MG63 (cell line): ENCODE measurements at places on chromosomes 7 and 10. TPM values are rescaled to one million over a fixed set of nuclear protein-coding genes. Genes with fewer than 3 reads are reported as not detected.

DNA sequence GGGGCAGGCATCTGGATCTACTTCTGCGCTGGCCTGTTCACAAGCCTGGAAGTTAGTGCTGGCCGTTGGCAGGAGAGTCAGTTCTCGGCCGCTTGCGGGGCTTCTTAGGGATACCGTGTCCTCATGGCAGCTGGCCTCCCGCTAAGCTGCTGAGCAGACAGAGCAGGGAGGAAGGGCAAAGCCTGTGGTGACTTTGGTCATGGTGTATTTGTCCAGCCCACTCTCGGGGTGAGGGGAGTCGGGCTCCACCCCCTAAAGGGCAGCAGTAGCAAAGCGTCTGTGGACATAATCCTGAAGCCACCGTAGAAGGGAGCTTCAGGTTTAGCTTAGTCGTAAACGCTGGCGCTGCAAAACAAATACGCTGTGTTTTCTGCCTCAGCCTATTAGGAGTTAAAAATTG lies 12.2 kb downstream of the UBE3C start:
- no peak for DNase-seq

GRCh38 chr10:106615081-106615480 lies 549.4 kb downstream of the SORCS1 start:
- DNase-seq: no peak

UMAD1 gene
- total RNA-seq: 9.3 and 15.9 TPM in 2 replicates

TES gene
- 39.1 and 97.0 TPM in 2 replicates for total RNA-seq

GRCh38 chr10:123821136-123821535 lies 70.5 kb downstream of the CPXM2 start:
- DNase-seq: no peak

- DNase-seq: no peak
Measured at GRCh38 chr10:71025535-71025934, 137.2 kb upstream of the PCBD1 start.

- DNase-seq: no peak
Measured at GRCh38 chr7:12221414-12221813, 10.3 kb downstream of the TMEM106B start.

- no peak for DNase-seq
Measured at GRCh38 chr10:114244126-114244525, 5.1 kb downstream of the VWA2 start.

- DNase-seq: no peak
Measured at GRCh38 chr10:103580011-103580410, 86.5 kb downstream of the NEURL1 start.

DNA sequence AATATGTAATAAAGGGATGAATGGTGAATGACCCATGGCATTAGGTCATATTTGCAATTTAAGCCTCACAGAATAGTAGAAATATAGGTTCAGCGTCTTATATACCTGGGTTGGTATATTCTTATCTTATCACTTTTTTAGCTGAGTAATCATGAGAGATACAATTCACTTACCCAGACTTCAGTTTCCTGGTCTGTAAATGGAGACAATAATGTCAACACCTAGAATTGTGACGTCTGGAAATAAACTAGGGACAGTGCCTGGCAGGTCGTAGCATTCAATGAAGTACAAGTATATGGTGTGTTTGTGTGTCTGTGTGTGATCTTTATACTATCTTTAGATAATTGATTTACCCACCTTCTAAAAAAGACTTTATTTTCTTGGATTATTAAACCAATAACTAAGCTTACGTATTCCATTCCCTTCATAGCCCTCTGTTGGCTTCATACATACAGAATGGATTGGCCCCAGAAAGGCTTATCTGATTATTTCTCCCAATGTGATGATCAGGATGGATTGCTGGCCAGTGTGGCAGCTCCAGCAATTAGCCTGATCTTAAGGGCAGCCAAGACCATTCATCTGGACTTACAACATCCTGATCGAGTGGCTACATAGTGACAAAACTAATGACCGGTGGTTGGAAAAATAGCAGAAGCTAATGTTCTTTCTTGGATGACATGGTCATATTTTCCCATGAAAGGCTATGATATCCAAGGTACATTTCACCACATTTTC lies 121.2 kb upstream of the NPVF start:
- no peak for DNase-seq

GRCh38 chr7:16357921-16358320 lies 63.4 kb downstream of the CRPPA start:
- DNase-seq: peak; percentile 1

LBX1 gene
- total RNA-seq: 2.0 and 3.0 TPM in 2 replicates

DNA sequence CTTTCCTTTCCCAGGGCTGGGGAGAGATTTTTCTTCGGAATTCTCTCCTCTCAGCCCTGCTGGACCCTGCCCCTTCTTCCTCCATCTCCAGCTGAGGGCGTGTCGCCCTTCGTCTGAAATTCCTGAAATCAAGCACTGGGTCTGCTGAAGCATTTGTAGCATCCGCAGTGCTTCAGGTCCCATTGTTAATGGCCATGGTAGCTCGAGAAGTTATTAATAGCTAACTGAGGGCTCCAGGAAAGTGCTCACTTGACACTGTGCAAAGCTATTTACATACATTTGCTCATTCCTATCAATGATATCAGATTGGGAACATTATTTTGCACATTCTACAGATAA lies 515 bp downstream of the FAM149B1 start:
- DNase-seq: no peak

GRCh38 chr10:28130267-28130666 lies 131.4 kb upstream of the ODAD2 start:
- peak; percentile 29 for DNase-seq

GRCh38 chr7:86980223-86980622 lies 79.2 kb downstream of the ELAPOR2 start:
- DNase-seq: no peak

GRCh38 chr7:28773423-28774145 lies 184.5 kb downstream of the TRIL start:
- no peak for DNase-seq

DNA sequence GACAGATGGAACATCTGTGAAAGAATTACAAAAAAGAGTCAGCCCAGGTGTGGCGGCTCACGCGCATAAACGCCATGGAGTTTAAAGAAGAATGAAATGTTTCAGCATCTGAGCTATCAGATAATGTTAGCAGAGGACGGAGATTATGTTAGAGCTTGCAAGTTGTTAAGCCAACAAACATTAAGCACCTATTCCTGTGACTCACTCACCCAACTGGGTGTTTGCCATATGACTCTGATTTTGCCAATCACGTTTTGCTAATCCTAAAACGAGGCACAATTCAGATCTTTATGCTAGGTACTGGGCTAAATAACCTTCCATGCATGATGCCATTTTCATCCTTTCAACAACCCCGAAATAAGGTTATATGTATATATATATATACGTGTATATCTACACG lies 29.0 kb upstream of the CCNY start:
- DNase-seq: peak; percentile 61

DNA sequence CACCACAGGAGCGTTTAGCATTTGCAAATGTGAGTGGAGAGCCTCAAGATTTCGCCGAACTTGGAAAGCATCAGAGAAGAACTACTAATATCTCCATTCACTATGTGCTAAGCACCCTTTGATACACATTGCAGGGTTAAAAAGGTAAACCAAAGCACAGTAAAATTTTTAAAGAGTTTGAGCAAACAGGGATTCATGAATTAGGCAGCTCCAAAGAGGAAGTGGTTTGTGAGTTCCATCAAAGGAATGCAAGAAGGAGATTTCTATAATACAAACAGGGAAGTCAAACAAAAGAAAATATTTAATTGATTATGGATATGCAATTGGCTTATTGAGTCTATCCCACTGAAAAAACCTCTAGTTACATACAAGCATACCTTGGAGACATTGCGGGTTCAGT lies 81.1 kb upstream of the TMEM72 start:
- no peak for DNase-seq

- no peak for DNase-seq
Measured at GRCh38 chr10:44307691-44308090, 77.2 kb downstream of the CXCL12 start.
